ENCODE measurements at places on chromosomes 7 and 10.

- no peak for DNase-seq
Observed at GRCh38 chr7:30795161-30795948, 24.1 kb downstream of the MINDY4 start.

DNA sequence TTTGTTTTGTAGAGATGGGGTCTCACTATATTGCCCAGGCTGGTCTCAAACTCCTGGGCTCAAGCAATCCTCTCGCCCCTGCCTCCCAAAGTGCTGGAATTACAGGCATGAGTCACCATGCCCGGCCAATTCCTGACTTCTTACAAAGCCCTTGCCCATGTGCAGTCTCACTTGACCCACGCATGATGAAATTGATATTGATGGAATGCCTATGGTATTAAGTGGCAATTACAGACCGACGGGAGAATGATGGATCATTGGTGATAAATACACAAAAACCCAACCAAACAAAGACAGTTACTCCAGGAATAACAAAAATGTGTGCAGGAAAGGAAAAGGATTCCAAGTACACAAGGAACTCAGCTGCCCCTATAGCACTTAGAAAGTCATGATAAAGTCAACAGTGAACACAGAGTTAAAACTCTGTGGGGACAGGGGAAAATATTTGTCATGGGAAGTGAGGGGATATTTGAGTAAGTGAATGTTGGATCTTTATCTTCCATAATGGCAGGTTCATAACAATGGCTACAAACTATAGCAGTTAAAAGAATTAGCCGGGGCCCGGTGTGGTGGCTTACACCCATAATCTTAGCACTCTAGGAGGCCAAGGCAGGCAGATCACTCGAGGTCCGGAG is 21.6 kb downstream of the HIP1 start:
- DNase-seq, result no peak

- DNase-seq, result no peak
Observed at GRCh38 chr7:142513178-142513955, 235.9 kb upstream of the PRSS1 start.

DNA sequence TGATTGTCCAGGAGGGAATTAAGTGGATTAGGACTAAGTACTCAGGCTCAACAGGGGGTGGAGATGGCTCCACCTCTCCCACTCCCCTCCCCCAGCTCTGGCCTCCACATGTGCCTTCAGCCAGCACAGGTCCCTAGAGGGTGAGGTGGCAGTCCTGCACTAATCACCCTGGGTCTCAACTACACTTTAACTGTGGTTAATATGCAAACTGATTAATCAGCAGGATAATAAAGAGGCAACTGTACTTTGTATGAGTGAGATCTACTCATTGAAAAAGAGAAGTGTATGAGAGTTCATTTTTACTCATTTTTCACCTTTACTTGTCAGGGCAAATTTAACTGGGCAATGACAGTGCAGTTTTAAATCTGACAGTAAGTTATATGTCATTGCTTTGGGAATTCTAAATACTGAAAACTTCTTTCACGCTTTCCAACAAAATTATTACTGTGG is 223.8 kb upstream of the CCDC6 start:
- no peak for DNase-seq

DNA sequence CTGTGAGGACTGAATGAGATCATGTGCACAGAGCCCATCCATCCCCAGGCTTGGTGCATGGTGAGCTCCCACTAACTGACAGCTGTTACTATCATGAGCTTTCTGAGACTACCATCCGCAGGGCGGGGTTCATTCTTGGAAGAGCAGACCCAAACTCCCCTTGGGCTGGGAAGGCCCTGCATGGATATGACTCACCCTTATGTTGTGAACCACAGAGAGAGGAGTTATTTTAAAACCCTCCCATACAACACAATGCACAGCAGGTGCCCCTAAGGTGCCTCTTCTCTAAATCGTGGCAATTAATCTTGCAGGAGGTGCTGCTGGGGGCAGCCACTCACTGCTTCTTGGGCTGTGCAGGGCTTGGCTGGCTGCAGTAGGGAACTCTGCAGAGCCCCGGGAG is 219.1 kb downstream of the GFRA1 start:
- no peak for DNase-seq

DNA sequence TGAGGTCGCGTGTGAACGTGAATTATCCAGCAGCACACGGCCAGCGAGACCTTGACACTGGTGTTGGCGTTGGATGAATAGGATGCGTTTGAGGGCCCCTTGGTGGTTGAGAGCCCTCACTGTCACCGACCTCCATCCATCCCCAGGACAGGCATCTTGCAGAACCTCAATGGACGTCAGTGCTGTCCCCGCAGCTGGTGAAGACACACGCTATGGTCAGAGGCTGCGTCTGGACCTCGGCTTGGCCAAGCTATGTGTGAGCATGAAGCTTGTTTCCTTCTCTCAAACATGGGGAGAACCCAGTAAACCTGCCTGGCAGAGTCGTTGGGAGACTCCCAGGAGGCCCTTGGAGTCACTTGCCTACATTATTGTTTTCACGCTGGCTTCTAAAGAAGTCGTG is 229.2 kb downstream of the ADARB2 start:
- DNase-seq, result no peak

DNA sequence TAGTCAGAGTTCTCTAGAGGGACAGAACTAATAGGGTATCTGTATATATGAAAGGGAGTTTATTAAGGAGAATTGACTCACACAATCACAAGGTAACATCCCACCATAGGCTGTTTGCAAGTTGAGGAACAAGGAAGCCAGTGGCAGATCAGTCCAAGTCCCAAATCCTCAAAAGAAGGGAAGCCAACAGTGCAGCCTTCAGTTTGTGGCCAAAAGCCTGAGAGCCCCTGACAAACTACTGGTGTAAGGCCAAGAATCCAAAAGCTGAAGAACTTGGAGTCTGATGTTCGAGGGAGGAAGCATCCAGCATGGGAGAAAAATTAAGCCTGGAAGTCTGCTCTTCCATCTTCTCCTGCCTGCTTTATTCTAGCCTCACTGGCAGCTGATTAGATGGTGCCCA is 1107.2 kb upstream of the CELF2 start:
- DNase-seq, result no peak

DNA sequence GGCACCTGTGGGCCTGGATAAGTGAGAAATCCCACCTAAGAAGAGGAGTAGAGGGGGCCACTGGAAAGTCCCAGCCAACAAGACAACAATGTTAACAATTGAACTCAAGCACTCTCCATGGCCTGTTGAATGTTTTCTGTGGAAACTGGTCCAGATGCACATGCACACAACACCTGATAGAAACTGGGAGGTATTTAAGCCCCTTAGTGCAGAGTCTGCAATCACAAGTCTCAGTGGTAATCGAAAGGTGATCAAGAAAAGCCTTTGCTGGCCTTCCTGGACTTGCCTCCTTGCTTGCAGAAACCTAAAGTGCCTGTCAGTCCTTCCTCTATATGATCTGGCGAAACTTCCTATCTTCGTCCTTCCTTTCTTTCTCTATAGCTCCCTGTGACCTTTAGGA is 30.6 kb upstream of the HNRNPH3 start:
- DNase-seq, result no peak

GRCh38 chr7:128872394-128872824 is 9.8 kb downstream of the ATP6V1F start:
- no peak for DNase-seq

DNA sequence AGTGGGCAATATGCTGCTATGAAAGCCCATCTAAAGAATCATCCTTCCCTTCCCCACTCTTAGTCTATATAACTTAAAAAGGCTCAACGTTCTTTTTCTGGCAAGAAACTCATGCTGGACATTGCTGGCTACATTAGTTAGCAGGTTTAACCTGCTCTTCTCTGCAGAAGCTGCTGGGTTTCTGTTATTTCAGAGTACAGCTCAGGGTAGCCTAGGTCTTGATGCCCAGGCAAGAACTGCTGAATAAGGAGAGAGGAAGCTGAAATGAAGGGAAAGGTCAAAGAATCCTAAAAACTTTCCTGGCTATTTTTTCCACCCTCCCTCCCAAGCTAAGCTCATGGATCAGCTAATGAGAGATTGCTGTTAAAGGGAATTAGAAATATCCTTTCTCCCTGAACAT is 79.4 kb downstream of the ANKIB1 start:
- DNase-seq, result no peak

- DNase-seq, result no peak
Observed at GRCh38 chr7:158246960-158247673, 340.5 kb downstream of the PTPRN2 start.

GRCh38 chr10:110285501-110285900 is 19.2 kb downstream of the SMNDC1 start:
- no peak for DNase-seq

- DNase-seq, result no peak
Observed at GRCh38 chr10:43353495-43354329, 17.7 kb upstream of the FXYD4 start.

DNA sequence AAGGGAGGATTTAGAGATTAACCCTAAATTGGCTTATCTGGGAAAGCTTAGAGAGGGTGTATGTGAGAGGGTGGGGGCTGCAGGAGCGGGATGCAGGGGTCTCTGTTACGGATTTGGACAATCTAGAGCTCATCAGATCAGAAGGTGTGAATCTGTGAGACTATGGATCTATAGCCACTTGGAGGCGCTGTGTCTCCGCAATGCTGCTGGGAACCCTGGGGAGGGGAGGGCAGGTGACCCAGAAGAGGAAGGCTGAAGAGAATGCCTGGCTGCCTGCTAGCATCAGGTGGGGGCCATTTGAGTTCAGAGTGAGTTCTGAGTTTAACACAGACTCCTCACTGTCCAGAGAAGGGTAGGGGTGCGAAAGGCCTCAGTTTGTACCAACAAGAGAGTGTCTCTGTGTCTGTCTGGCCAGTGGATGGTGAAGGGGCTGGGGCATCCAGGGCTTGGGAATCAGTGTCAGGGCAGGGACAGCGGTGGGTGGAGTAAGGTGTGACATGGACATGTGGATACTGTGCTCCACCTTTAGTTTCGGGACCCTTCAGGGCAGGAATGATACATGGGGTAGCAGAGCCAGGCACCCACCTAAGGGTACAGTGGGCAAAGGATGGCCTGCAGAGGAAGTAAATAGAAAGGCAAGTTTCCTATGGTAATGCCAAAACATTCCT is 187.3 kb upstream of the PRSS58 start:
- DNase-seq, result peak; percentile 41

DNA sequence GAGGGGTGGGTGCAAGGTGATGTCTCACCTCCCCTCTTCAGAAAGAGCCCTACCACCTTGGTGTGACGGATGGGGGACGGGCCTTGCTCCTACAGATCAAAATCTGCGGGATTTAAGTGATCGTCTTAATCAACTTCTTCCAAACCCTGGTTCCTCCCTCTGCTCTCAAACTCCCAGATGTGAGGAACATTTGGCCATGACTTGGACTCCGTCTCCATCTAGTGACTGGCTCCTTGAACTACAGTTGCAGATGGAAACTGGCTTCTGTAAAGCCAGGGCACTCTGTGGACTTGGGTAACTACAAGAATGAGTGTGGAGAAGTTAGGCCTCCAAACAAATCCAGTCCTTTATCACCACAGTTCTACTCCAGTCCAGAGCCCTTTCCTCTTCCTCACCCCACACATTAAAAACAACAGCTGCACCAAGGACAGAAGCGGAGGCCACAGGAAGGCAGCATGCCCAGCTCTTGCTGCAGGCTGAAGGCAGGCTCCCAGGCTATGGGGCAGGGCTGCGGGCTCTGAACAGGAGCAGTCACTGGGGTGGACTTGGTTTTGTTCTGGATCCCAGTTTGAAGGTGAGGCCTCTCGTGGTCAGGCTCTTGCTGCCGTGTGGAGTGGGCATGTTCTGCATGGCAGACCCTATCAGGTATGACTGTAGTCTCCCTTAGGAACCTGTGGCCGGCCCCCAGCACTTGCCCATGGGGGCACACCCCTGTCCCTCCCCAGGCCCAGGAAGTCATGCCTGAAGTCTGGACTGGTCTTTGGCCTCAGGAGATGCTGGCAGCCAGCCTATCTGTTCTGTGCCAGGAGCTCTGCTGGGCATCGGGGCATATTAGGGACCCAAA is 79.4 kb downstream of the VWC2 start:
- peak; percentile 13 for DNase-seq

- no peak for DNase-seq
Observed at GRCh38 chr10:1404323-1405260, 332.7 kb downstream of the ADARB2 start.

DNA sequence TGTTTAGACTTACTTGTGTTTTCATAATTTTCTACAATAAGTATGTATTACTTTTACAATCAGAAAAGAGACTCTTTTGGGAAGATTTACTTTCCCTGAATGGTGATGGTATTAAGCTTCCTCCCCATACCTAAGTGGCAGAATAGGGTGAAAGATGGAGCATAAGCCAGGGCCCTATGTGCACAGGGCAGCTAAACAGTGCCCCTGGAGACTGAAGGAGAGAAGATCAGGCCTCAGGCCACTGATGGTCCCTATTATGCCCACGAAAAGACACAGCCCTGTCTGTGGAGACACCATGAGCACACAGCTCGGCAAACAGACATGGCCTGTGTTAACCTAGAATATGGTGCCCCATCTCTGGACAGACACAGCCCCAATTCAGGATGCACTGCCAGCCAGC is 139.4 kb downstream of the OAT start:
- no peak for DNase-seq

- no peak for DNase-seq
Observed at GRCh38 chr10:86341361-86341811, 25.2 kb downstream of the GRID1 start.

DNA sequence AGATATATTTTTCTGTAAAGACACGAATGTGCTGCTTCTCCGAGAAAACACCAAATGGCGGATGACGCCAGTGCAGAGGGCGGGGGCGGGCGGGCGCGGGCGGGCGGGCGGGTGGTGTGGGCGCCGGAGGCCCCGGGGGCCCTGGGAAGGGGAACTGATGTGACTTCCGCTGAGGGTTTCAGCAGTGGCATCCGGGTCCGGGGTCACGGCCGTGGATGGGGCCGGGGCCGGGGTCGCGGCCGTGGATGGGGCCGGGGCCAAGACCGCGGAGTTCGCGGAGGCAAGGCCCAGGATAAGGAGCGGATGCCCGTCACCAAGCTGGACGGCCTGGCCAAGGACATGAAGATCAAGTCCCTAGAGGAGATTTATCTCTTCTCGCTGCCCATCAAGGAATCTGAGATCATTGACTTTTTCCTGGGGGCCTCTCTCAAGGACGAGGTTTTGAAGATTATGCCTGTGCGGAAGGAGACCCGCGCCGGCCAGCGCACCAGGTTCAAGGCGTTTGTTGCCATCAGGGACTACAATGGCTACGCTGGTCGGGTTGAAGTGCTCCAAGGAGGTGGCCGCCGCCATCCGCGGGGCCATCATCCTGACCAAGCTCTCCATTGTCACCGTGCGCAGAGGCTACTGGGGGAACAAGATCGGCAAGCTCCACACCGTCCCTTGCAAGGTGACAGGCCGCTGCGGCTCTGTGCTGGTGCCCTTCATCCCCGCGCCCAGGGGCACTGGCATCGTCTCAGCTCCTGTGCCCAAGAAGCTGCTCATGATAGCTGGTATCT is 20.3 kb upstream of the IGF2BP3 start:
- DNase-seq, result peak; percentile 52

- DNase-seq, result no peak
Observed at GRCh38 chr7:73969991-73970390, 58.0 kb upstream of the ELN start.

DNA sequence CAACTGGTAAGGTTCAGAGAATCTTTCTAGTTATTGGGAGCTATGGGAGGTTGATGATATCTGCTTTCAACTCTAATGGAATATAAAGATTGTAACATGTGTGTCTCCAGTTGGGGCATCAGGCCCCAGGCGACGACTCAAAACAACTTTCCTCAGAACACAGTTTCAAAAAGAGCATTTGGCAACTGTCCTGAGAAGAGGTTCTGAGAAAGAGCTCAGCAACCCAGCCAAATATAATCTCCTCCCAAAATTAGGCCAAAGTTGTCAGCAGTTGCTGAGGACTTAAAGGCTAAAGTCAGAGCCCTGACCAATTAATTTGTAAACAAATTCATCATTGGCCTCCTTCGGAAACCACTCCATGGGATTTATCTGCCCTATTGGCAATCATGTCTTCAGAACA is 251.1 kb upstream of the NFE2L3 start:
- DNase-seq, result no peak

GRCh38 chr10:132207536-132208461 is 21.1 kb downstream of the DPYSL4 start:
- no peak for DNase-seq

Measured in stimulated activated naive CD8-positive, alpha-beta T cell treated with anti-CD3 and anti-CD28 coated beads, Interleukin-15, amount 100 ng/mL, for 72 hours (primary cell).